ENCODE measurements at places on chromosomes 12 and 14.

GRCh38 chr12:4762773-4763172 is 42.6 kb downstream of the GALNT8 start:
- DNase-seq, result no peak

- DNase-seq, result peak; percentile 67
These were observed 418 bp upstream of the MYG1 start for GRCh38 chr12:53299101-53299453.

GRCh38 chr14:67173719-67174118 is 15.5 kb upstream of the GARIN2 start:
- no peak for DNase-seq

GRCh38 chr14:68937471-68938270 is 41.4 kb downstream of the ACTN1 start:
- DNase-seq, result no peak

GRCh38 chr12:67916266-67916970 is 72.8 kb upstream of the IFNG-AS1 start:
- DNase-seq, result no peak

DNA sequence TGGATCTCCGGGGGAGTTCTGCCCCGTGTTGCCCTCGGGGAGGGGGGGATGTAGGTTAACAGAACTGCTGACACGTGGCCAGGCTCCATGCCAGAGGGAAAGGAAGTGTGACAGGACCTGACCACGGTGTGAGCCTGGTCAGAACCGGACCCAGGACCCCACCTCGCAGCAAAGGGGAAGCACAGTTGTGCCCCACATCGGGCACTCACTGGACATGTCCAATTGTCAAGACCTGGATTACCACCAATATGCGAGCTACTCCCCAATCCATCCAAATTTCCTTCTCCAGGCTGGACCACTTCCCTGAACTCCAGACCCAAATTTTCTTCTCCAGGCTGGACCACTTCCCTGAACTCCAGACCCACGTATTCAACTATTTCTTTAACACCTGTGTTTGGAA is 78.8 kb upstream of the PIWIL1 start:
- DNase-seq, result no peak

DNA sequence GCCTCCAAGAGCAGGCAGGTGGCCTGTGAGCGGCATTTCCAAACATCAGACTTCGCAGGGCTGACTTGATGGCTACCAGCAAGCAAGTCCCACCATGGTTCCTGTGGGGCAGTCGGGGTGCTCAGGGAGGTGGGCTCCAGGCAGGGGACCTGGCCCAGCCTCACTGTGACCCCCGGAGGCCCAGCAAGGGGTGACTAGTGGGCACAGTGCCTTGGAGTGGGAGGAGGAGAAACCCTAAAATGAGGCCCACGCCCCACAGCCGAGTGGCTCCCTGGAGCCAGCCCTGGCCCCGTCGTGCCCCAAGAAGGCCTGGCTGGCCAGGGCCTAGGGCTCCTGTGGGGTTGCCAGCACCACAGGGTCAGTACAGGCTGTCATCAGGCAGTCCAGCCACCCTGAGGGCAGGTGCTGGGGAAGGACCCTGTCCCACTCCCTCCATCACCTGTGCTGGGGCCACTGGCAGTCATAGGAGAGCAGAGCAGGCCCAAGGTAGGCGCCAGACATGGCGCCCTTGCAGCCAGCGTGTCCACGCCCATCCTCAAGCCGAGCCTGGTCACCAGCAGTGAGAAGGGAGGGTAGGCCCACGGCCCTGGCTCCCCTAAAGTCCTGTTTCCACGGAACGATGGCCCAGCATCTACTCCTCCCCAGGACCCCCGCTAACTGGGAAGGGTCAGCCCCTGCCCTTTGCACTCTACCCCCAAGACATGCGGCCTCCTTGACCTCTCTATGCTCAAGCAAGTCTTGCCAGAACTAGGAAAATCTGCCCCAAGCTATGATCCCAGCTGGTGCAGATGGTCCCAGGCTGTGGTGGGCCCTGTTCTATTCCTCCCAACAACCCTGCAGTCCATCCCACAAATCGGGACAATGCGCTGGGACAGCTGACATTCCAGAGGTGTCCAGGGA is 144.2 kb upstream of the C14orf180 start:
- no peak for DNase-seq

DNA sequence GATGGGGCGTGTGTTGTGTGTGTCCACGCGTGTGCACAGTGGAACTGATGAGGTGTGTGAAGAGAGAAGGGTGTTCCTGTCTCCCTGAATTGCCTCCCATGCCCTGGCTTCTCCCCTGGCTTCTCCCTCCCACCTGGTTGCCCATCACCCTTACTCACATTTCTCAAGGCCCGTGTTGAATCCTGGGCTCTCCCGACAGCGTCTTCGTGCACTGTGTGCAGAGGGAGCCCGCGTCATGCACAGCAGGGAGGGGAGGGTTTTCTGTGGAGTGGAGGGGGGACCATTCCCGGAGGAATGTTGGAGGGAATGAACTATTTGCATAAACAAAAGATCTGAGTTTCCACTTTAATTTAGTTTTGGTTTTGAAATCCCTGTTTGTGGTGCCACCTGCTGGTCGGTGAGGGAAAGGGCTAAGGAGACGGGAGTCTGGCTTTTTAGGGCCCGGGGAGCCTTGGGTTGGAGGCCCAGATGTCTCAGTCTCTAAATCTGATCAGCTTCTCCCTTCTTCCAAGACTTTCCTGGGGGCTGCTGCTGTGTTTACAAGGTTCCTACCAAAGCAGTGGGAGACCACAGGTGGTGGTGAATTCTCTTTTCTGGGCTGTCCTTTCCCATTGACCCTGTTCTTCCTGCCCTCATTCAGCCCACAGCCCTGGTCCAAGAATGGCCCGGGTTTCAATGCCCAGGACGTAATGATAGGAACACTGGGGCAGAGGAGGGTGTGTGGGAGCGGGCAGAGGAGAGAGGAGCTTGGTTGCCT is at the start of gene C1R:
Gene C1R, minus strand, starts transcription at position 217 of the 757 bp plus-strand sequence. Its CDS starts 57 bp downstream, at position 160.
- peak; percentile 57 for DNase-seq

- peak; percentile 94 for DNase-seq
These were observed at the start of the genes LRRIQ1 and TSPAN19 for GRCh38 chr12:85036234-85036707. TSS of gene LRRIQ1 (plus strand) at chr12:85036351. CDS start at chr12:85038177, 1,826 bp downstream. TSS of gene TSPAN19 (minus strand) at chr12:85036277. CDS start at chr12:85029946, 6,331 bp downstream.

DNA sequence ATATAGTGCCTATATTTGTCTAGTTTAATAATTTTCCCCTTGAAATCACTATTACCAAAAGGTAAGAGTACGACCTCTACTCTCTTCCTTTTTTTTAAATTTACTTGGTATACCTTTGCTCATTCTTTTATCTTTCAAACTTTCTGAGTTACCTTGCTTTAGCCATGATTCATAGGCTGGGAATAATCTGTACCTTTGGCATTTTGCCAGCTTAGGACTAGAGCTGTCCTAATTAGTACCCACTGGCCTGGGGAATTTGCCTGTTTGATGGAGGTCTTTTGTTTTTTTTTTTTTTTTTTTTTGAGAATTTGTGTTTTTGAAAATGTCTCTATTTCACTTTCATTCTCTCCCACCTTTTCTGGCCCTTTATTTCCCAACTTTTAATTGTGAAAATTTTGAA is 8.7 kb upstream of the SLC4A8 start:
- no peak for DNase-seq

GRCh38 chr14:68820999-68821683 is 28.3 kb upstream of the ZFP36L1 start:
- DNase-seq, result no peak

Measured in brain microvascular endothelial cell (primary cell).